ENCODE measurements at places on chromosomes 11 and 22.

DNA sequence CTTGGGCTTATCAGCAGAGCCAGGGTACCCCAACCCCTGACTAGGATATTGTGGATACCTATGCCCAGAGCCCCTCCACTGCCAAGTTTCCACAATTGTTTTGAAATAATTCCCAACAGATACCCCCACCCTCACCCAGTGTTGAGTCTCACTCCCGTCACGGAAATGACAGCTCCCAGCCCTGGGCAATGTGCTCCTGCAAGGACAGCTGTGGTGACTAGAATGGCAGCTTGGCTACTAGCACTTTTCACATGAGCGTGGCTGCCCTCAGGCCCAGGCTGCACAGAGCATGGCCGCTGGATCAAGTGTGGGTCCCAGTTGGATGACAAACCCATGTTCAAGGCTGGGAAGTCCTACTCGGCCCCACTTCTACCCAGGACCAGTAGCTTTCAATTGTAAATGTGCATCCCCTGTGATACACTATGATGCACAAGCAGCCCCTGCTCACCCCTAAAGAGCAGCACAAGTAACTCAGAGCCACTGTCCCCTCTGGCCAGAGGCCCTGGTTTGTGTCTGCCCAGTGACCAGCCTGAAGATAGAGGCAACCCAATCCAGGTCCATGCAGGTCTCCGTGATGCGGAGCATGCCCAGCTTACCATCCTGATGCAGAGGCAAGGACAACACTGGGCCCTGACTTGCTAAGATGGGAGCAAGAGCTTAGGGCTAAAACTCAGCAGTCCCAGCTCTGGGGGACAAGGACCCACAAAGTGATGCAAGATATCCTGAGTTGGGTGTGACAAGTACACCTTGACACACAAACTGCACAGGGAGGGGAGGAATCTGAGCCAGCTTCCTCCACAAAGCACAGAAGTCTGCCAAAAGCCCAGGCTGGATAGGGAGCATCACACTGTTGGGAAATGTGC lies 13.2 kb downstream of the KCNQ1OT1 start:
- DNase-seq = no peak

GRCh38 chr22:48957987-48958321 lies 869.7 kb downstream of the BRD1 start:
- DNase-seq = no peak

DNA sequence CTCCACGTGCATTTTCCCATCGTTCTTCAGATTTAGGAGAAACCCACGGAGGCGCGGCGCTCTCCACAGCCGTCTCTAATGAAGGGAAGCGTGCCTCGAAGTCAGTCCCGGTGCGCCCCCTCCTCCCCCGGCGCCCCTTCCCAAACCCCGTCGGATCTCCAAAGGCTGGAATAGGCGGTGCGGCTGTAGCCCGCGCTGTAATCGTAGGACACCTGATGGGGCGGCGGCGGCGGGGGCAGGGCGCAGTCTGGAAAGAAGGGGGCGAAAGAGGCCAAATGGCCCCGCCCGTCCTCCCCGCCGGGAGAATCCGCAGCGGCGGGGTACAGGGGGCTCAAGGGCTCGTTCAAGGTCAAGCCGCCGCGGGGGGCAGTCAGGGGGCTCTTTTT lies 1.3 kb downstream of the FAM181B start:
- DNase-seq = no peak

DNA sequence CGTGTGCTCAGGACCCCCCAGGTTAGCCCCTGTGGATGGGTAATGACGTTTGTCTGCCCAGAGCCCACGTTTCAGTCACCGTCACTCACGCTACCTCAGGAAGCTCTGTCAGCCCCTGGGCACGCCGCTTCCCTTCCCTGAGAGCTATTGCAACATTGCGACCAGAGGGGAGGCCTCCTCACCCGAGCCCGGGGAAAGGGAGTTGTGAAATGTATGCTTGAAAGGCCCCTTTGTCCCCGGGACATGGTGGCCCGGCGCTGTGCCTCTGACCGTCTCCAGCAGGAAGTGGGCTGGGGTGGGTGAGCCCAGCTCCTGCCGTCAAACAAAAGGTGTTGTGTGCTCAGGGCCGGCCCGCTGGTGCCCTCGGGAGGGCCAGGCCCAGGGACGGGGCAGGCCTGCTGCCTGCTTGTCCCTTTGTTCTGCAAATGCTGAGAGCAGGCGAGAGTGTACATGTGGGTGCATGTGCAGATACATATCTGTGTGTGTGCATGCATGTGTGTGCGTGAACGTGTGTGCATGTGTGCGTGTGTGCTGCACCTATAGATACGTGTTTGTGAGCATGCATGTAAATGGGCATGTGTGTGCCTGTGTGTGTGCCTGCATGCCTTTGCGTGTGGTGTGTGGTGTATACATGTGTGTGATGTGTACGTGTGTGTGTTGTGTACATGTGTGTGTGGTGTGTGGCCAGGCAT lies 1125.0 kb downstream of the BRD1 start:
- no peak for DNase-seq

DNA sequence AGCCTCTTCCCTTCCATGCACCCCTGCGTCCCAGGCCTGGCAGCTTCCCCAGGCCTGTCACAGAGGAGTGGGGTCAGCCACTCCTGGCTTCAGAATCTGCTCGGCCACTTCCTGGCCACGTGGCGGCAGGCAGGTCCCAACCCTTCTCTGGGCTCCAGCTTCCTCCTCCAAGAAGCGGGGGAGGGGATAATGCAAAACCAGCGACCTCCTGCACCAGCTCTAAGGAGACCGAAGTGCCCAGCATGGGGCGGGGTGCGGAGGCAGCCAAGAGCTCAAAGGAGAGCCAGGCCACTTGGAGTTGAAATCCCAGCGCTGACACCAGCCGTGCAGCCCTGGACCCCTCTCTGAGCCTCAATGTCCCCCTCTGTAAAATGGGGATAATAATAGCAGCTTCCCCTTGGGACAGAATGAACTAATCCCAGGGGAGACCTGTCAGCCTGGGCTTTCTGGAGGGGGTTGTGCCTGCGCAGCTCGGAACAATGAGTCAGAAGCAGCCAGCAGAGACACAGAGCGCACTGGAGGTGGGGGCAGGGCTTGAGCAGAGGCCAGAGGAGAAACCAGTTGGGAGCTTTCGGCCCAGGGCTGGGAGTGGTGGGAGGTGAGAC lies 22.8 kb upstream of the PICK1 start:
- no peak for DNase-seq

DNA sequence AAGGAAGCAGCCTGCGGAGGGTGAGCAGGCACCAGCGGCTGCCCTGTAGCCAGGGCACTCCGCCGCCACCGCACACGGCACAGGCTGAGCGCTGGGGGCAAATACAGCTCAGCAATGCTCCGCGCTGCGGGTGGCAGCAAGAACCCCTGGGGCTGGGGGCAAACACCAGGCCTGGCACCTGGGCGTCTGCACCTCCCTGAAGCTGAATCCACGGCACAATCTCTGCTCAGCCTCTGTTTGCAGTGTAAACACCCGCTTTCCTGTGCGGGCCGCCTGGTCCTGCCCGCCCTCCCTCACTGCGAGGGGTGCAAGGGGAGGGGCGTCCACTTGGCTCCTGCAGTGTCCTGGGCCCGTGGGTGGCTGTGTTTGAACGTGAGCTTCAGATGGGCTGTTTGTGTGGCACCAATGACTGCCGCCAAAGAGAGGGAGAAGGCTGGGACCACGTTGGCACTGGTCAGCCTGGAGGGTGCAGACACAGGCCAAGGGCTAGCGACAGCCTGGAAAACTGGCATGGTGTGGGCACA lies 14.8 kb upstream of the MPPED1 start:
- no peak for DNase-seq

DNA sequence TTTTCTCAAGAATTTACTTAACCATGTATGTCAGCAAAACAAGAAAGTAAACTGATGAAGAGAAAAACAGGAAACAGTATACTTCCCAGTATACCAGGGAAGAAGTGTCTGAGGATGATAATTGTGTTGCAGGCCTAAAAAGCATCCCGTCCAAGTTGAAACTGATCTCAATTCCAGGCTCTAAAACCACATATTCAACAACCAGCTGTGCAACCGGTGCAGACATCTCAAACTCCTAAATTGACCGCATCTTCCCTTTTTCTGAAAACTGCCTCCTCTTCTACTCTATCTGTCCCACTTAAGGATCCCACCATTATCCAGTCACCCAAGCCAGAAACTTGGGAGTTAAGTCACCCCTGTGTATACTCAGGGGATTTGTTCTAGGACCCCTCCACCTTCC lies 47.2 kb downstream of the CCDC83 start:
- no peak for DNase-seq

DNA sequence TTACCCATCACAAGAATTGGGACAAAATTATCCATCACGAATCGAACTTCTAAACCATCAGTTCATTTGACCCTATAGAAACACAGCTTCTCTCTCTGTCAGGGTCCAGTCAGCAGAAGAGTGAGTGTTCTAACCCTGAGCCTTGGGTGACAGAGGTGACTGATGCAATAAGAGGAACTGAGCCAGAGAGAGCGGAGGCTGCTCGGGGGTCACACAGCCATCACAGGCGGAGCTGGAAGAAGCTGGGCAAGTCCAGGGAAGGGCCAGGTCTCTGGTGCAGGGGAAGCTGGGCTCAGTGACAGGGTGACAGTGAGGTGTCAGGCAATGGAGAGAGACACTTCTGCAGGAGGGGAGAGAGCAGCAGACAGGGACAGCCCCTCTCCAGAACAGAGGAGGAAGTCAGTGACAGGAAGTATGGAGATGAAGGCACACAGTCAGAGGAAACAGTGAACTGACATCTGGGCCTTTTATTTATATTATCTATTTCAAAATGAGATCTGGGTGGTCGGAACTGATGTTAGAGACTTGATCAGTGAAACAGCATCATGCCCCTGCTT lies 184.0 kb upstream of the TBCEL start:
- no peak for DNase-seq

- no peak for DNase-seq
These were observed 49.5 kb downstream of the DNAJC24 start for GRCh38 chr11:31419138-31419537.

GRCh38 chr22:41256254-41257253 lies 15.8 kb upstream of the CHADL start:
- no peak for DNase-seq

- no peak for DNase-seq
These were observed 44.3 kb upstream of the BMAL1 start for GRCh38 chr11:13233173-13233745.

DNA sequence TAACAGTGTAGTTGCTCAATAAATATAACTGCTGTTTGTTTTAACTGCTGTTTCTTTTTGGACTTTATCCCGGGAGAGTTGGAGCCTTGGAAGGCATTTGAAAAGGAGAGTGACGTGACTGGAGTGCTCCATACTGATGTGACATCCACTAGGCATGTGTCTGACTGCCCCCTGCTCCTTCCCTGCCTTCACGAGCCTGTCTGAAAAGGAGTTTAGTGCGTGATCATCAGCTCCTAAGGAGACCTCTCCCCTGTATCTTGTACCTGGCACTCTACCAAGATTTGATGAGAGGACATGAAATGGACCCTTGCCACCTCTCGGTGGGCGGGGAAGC lies 22.9 kb downstream of the ZBTB16 start:
- no peak for DNase-seq

DNA sequence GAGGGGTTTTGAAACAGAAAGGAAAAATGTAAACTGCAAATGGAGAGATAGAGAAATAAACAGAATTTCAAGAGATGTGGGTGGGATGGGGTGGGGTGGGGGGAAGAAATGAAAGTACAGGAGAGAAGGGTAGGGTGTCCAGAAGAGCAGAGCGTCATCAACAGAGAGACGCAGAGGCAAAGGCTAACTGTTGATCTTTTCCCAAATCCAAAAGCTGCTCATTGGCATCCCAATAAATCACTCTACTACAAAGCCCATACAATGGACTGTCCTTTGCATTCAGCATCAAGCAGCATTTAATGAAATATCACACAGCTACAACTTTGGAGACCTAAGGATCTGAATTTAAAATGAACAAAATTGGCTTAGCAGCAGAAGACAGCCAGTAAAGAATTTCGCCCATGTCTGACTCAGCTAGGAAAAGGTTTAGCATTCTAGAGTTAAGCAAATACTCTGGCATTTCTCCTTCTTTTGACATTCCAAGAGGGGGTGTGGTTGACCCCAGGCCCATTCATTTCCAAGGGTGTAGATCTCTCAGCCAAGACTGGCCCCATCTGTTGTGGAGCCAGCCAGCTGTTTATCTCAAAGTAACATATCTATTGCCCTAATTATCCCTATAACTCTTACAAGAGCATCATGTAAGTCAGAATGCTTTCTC lies 1.5 kb downstream of the RAB30 start:
- DNase-seq = no peak

GRCh38 chr11:67273260-67273990 lies 7.2 kb downstream of the GRK2 start:
- no peak for DNase-seq

DNA sequence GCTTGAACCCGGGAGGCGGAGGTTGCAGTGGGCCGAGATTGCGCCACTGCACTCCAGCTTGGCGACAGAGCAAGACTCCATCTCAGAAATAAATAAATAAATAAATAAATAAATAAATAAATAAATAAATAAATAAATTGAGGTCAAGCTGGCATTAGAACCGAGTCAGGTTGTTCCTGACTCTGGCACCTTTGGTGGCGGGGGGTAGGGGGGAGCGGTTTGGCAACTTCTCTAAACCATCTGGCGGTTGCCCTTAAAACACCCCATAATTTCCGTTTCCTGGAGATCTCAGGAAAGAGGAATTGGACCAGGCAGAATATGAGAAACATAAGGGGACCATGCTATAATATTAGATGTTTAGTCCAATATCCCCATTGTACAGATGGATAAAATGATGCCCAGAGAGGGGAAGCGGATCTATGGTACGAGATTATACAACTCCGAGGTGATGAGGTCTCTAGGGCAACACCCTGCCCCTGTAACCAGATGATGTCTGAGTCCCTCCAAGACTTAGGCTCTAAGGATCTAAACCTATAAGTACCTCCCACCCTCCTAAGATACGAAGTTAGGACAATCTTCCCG lies 785 bp downstream of the CLPB start:
- no peak for DNase-seq

GRCh38 chr11:32817181-32817851 lies 12.4 kb upstream of the PRRG4 start:
- no peak for DNase-seq

DNA sequence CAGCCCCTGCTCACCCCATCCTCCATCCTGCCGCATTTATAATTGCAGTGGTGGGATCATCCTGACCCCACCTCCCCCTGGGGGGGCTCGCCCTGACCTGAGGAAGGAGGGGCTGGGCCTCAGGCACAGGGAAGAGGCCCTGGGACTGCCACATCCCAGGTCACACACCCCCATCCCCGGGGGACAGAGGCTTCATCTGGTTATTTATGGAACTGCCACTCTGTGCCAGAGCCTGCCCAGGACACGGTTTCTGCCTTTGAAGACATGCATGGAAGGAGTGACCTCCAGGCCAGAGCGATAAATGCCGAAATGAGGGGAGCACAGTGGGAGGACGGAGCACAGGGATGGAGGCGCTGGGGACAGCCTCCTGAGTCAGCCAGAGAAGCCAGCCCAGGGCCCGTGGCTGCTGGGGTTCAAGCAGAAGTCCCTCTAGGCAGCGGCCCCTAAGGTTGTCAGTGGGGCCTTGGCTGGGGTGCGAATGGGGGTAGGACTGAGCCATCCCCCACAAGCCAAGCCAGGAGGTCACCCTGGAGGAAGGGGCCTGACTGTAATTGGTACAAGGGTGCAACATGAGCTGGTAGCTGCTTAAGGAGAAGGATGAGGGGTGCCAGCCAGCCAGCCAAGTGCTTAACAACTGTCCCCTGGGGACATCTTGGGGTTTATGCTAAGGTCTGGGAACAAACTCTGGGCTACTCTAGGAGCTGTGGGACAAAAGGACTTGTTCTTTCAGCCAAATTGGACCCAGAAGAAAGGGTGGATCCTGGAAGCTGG lies 51.4 kb upstream of the SHISAL1 start:
- no peak for DNase-seq

GRCh38 chr11:45769960-45770359 lies 35.0 kb upstream of the SLC35C1 start:
- no peak for DNase-seq

GRCh38 chr11:83092488-83093384 lies 21.0 kb upstream of the RAB30 start:
- DNase-seq = no peak
